ENCODE measurements at places on chromosomes 1 and 21.
A peak's percentile ranks its signal among the peaks of the same experiment; 100 is the strongest.

DNA sequence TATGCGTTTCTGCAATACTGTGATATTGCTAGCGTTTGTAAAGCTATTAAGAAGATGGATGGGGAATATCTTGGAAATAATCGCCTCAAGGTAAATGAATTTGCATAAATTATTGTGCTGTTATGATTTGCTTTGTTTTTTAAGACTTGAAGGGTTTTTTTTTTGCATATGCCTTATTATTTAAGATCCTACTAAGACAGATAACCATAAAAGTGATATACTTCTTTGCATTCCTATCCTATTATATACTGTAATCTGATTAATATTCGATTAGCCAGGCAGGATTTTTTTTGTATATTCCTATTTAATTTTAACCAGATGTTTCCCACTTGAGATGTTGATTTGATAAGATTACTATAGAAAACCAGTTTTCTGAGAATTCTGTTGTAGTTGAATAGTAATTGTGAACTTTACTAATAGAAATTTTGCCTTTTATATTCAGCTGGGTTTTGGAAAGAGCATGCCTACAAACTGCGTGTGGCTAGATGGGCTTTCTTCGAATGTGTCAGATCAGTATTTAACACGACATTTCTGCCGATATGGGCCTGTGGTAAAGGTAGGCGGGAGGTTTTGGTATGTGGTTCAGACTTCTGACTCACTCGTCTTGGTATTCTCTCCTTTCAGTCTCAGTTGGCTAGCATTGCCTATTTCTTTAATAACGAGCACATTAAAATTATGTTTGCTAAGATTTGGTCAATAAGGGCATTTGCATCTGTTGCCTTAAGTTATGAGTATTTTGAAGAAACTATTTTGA is 56.8 kb downstream of the ZBTB17 start:
- no peak for DNase-seq

DNA sequence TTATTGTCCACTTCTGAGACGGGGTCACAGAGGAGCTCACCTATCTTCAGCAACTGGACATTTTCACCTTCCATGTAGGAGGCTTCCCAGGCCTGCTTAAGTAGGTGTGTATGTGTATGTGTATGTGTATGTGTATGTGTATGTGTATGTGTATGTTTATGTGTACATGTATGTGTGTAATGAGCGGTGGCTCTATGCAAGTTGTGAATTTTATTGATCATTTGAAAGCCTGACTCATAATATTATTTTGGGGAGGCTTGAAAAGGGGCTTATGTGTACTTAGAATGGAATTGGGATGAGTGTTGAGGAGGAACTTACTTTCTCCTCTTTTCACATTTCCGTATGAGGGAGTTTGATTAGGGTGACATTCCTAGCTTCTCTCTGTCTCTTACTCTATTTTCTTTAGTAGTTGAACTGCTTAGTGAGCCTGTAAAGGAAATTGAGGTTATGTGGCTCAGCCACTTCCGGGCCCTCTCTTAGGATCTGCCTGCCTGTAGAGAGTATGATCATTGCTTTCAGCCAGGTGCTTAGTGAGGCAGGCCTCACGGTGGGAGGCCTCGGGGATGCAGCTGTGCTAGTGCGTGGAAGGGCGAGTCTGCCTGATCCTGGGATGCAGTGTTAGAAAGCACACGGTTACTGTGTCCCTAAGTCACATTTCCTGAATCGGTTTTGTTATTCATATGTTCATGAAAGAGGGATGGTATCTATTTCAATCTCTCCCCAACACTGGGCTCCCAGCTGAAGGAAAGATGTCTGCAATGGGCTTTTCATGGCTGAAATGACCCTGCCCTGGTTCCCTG is 61.0 kb downstream of the IER5 start:
- DNase-seq = peak; percentile 94

DNA sequence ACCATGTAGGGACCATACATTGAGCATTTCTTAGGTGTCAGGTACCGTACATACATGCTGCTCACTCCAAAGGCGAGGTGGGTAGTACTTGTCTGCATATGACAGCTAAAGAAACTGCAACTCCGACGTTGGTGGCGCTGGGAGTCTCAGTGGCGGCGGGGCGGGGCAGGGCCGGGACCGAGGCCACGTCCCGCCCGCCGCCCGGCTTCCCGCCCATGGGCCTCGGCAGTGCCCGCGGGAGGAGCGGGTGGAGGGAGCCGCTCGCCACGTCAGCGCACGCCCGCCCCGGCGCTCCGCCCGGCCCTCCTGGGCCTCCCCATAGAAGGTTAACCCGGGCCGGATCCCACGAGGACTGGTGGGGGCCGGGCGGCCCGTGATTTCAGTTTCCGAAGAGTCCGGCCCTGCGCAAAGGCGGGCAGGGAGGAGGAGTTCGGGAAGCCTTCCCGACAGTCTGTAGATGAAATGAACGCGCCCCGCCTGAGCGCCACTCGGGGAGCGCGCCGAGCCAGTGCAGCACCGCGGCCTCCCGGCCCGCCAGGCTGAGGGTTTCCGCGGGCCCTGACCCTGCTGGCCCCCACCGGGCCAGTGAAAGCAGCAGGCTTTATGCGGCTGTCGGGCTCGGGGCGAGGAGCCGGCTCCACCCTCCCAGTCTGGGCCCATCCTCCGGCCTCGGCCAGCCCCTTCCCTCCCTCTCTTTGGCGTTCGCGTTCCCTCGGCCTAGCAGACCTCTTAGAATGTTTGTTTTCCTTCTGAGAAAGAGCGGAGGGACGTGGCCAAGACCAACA is 119.9 kb upstream of the JUN start:
- DNase-seq = peak; percentile 83

GRCh38 chr21:26490771-26491170 is 82.3 kb downstream of the CYYR1 start:
- no peak for DNase-seq
